ENCODE measurements at places on chromosomes 12 and 14.

- DNase-seq: no peak
Observed at GRCh38 chr12:10618338-10618987, 5.1 kb upstream of the MAGOHB start.

- DNase-seq: no peak
Observed at GRCh38 chr14:32043624-32044023, 33.5 kb upstream of the ARHGAP5 start.

DNA sequence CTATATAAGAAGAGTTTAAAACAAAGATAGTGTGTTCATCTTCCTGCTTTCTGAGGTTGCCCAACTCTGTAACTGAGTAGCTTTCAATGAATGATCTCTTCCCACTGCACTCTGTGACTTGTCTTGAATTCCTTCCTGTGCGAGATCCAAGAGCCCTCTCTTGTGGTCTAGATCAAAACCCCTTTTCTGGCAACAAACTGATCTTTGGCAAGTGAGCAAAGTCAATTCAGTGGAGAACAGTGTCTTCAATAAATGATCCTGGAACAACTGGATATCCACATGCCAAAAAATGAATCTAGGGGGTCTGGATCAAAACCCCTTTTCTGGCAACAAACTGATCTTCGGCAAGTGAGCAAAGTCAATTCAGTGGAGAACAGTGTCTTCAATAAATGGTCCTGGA is 8.5 kb downstream of the CFAP54 start:
- DNase-seq: no peak

DNA sequence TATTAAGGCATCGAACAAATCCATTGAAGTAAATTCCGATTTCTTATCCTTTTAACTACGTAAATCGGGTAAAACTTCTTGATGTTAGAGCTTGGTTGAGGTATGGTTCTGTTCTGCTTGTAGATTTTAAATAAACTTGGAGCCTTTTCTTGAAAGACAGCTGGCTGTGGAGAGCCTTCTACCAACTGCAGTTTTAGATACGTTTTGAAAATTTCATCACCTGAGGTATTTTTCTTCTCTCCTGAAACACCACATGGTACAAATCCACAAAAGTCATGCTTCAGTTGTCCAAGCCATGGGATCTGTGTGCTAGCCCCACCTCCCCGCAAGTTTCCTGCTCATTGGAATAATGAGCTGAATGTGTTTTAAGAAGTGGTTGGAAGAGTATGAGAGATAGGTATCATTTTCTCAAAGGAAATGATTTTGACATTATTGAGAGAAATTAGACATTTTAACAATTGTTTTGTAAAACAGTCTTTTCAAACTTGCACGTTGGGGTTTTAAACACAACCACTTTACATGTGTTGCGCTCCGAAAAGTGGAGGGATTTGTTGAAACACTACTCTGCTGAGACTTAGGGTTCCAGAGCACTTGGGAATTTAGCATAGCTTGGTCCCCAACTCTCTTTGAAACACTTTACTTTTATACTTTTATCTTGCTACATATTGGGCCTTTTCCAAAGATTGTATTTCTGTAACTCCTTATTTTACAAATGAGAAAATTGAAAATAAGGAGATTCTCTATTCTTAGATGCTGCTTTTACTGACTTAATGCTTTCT is 1.4 kb downstream of the PPM1A start:
- no peak for DNase-seq

GRCh38 chr14:40053416-40053815 is 621.2 kb upstream of the FBXO33 start:
- DNase-seq: no peak

DNA sequence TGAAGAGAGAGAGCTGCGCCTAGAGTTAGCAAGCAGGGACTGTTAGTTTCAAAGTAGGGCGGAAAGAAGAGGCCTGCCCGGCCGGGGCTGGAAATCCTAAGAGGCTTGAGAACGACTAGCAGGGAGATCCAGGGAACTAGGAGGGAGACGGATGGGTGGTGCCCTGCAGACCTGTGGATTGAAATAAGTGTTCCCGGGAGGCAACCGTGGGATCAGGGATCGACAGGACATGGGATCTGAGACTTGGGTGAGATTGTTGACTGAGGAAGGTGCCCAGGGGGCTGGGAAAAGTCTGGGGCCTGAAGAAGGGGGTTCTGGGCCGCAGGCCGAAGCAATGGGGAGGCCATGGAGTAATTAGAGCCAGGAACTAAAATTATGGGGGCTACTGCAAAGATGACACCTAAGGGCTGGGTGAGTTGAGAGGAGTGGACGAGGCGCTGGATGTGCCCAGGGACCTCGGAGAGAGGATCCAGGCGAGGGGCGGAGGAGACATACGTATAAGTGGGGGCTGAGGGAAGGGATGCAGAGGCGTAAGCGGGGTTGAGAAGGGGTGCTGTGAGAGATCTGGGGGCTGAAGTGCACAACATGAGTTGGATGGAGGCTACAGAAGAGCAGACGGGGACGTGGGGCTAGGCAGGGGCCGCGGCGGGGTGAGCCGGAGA is 635 bp downstream of the LTA4H start:
- no peak for DNase-seq

DNA sequence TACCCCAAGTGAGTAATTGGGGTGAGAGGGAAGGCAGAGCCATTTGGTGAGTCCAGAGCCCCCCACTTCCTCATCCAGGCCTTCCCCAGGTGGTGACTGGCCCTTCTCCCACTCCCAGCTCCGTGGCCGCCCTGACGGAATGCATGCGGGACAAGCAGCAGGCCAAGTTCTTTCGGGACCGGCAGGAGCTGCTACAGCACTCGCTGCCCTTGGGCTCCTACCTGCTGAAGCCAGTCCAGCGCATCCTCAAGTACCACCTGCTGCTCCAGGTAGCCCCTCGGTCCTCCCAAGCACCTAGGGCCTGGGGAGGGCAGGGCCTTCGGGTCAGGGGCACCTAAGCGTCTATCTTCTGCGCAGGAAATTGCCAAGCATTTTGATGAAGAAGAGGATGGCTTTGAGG is 26.5 kb downstream of the PLEKHG3 start:
- DNase-seq: no peak

DNA sequence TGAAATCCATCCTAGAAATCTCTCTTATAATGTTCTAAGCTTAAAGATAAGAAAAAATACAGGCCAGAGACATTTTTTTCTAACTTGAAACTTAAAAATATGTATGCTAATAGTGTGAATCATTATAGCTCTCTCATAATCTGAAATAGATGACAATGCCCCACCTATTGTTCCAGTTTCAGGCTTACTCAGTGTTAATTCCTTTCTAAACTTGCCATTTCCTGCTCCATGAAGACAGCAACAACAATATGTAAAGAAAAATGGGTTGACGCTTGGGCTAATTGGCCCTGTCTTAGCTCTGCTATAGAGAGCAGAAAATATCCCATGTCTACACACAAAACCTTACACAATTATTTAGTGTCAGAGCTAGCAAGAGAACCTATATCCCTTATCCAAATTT is 37.1 kb downstream of the LMO3 start:
- no peak for DNase-seq

Data from T-helper 22 cell (primary cell).